ENCODE measurements at places on chromosomes 16 and 17. TPM values are rescaled to one million over a fixed set of nuclear protein-coding genes. Genes with fewer than 3 reads are reported as not detected.

DNA sequence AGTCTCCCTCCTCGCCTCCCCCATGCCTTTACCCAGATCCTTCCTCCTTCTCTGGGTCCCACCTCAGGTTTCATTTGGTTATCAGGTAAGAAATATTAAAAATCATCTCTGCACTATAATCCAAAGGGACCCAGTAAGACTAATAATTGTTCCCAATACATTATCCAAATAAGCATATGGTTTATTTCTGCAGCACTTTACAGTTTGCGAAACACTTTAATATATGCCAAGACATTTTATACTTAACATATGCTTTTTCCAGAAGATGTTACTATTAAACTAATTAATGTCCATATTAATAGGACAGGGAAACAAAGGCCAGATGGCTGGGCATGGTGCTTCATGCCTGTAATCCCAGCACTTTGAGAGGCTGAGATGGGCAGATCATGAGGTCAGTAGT, 33.3 kb downstream of the CD300LF start:
- H3K4me1 ChIP-seq, result peaks cover 19% of the 10 kb centered on the region
- H3K27ac ChIP-seq, result no peak overlapping the region
- DNase-seq, result no peak
- no peaks in the 10 kb centered on the region for H3K36me3 ChIP-seq

TBC1D3I gene
- total RNA-seq, result not detected

DNA sequence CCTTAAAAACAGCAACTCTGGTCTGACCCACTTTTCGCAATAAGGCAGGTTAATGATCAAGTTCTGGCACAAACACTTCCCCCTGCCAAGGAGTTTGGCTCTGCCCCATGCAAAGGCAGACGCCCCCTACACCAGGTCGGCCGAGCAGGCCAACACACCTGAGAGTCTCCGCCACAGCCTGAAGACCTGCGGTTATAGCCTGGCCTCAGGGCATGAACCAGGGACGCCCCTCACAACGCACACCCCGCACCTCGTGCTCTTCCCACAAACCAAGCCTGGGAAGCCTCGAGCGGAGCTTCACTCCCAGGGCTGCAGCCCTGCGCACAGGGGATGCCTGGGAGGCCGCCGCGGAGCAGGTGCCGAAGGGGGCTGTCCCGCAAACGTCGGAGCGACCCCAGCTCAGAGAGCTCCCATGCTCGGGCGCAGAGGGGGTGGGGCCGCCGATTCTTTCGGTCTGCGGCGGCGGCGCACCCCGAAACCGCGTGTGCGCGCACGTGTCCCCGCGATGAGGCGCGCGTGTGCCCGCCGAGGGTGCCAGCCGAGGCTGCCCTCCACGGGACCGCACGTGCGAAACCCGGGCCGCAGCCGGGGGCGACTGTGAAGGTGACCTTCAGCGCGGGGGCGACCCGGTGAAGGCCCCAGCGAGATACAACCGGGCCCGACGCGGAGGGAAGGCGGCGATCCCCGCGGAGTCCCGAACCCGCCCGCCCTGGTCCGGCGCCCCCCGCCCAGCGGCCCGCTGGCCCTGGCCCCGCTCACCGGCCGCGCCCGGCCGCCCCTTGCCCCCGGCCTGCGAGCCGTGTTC, 559 bp downstream of the CLUH start:
- H3K27ac ChIP-seq, result peak overlapping the region; percentile 84
- peak overlapping the region; percentile 86 for H3K4me3 ChIP-seq
- peak; percentile 61 for DNase-seq
- H3K36me3 ChIP-seq, result peaks cover 8% of the 10 kb centered on the region

DCAF7 gene
- 117 TPM for total RNA-seq

SMTNL2 gene
- total RNA-seq, result not detected

GRCh38 chr16:82192665-82193064, 22.6 kb upstream of the MPHOSPH6 start:
- H3K27me3 ChIP-seq, result peaks cover 14% of the 10 kb centered on the region
- H3K27ac ChIP-seq, result peak overlapping the region; percentile 85
- H3K4me3 ChIP-seq, result no peak overlapping the region
- DNase-seq, result peak; percentile 65
- no peaks in the 10 kb centered on the region for H3K36me3 ChIP-seq

DNA sequence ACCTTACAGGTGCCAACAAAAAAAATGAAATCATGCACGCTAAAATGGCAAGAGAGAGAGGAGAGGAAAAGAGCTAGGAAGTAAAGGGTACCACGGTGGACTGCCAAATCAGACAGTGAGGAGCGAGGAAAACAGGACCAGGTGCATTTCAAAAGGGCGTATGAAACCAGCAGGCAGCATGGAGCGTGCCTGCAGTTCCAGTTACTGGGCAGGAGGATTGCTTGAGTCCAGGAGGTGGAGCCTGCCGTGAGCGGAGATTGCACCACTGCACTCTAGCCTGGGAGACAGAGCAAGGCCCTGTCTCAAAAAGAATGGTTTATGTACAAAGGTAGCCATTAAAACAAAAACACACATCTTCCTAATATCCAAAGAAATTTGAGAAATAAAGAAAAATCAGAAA, 16.4 kb downstream of the USP36 start:
- H3K4me1 ChIP-seq, result peaks cover 46% of the 10 kb centered on the region
- peaks cover 76% of the 10 kb centered on the region for H3K36me3 ChIP-seq
- H3K27me3 ChIP-seq, result no peaks in the 10 kb centered on the region
- no peak for DNase-seq

DNA sequence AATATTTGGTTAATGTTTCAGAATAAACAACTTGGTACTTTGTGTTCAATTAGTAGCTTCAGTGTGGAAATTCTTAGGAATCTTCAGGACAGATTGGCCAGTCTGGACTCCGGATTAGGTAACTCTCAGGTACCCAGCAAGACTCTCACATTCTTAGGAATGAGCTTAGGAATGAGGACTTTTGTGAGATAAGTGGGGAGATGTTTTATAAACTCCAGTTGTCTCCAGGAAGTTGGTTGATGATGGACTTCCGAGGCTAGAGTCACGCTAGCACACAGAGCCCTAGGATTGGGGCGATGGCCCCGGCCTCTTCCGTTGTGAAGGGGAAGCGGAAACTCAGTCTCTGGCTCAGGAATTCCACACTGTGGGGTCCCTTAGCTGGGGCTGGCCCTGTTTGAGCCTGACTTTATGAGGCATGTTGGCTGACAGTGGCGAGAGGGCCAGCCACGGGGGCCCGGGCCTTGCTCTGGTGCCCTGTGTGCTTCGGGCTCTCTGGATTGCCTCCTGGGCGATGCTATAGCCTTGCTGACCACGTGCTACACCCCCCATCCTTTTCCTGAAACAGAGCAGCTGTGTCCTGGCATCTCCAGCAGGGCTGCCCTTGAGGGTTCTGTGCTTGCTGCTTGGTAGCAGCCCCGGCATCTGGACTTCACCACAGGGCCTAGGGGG, 32.4 kb downstream of the RAB11FIP3 start:
- no peak for DNase-seq
- peaks cover 5% of the 10 kb centered on the region for H3K4me1 ChIP-seq
- H3K36me3 ChIP-seq, result peaks cover 2% of the 10 kb centered on the region
- no peaks in the 10 kb centered on the region for H3K27me3 ChIP-seq
- H3K27ac ChIP-seq, result no peak overlapping the region
- no peak overlapping the region for H3K4me3 ChIP-seq

GRCh38 chr17:32541640-32542039, 54.8 kb downstream of the CDK5R1 start:
- no peak overlapping the region for H3K27ac ChIP-seq
- no peaks in the 10 kb centered on the region for H3K27me3 ChIP-seq
- peaks cover 3% of the 10 kb centered on the region for H3K4me1 ChIP-seq
- DNase-seq, result no peak
- no peaks in the 10 kb centered on the region for H3K36me3 ChIP-seq

- no peaks in the 10 kb centered on the region for H3K36me3 ChIP-seq
- H3K4me3 ChIP-seq, result no peak overlapping the region
- peak overlapping the region; percentile 28 for H3K27ac ChIP-seq
- H3K4me1 ChIP-seq, result no peaks in the 10 kb centered on the region
- peaks cover 2% of the 10 kb centered on the region for H3K27me3 ChIP-seq
Observed at GRCh38 chr16:57304169-57305061, 19.9 kb upstream of the PLLP start.

DNA sequence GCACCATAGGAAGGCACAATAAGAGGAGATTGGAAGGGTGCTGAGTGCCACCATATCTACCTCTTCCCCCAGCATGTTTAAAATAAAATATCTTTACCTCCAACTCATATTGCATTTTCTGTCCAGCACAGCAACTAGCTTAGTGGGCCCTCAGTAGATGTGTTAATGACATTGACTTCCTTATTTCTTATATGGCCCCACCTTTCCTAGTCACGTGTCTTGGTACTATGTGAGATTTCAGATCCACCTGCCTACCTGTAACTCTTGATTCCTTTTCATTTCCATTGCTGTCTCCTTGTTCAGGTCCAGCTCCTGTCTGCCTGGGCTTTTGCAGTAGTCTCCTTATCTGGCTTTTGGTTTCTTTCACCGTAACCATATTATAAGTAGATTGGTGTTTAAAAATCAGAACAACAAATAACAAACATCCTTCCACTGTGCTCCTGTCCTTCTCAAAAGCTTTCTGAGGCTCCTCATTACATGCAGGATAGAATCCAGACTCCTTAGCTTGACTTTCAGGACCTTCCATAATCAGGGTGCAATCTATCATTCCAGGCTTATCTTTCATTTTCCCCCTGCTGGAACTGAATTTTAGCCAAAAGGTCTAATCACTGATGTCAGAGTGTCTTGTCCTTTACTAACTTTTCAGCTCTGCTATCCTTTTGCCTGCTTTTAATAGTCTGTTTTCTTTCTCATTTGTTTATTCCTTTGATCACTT, 71.3 kb downstream of the FTO start:
- no peak overlapping the region for H3K4me3 ChIP-seq
- H3K27ac ChIP-seq, result no peak overlapping the region
- DNase-seq, result no peak
- peaks cover 4% of the 10 kb centered on the region for H3K36me3 ChIP-seq

RNU2-1 gene
- total RNA-seq, result 2,288 TPM

DNA sequence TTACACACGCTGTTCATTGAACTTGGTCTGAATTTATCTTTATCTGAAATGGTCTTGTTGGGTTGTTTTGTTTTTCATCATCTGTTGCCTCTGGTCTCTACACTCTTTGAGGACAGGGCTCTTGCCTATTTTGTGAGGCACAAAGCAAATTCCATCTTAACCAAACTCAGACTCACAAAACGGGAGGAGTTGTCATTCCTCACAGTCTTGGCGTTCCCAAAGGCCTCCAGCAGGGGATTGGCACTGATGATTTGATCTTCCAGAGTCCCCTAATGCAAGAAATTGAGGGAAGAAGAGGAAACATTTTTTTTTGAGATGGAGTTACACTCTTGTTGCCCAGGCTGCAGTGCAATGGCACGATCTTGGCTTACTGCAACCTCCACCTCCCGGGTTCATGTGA, 8.7 kb downstream of the MYH3 start:
- no peak overlapping the region for H3K4me3 ChIP-seq
- H3K36me3 ChIP-seq, result peaks cover 20% of the 10 kb centered on the region
- no peak overlapping the region for H3K27ac ChIP-seq
- H3K27me3 ChIP-seq, result no peaks in the 10 kb centered on the region
- no peak for DNase-seq

- peaks cover 3% of the 10 kb centered on the region for H3K4me1 ChIP-seq
- peaks cover 6% of the 10 kb centered on the region for H3K36me3 ChIP-seq
- no peak overlapping the region for H3K4me3 ChIP-seq
- no peak overlapping the region for H3K27ac ChIP-seq
- no peaks in the 10 kb centered on the region for H3K27me3 ChIP-seq
Observed at GRCh38 chr16:17432901-17433576, 37.7 kb downstream of the XYLT1 start.

- H3K27me3 ChIP-seq, result peaks cover 9% of the 10 kb centered on the region
- peak overlapping the region; percentile 93 for H3K4me3 ChIP-seq
- peaks cover 36% of the 10 kb centered on the region for H3K4me1 ChIP-seq
- DNase-seq, result peak; percentile 71
- peaks cover 18% of the 10 kb centered on the region for H3K36me3 ChIP-seq
- H3K27ac ChIP-seq, result peak overlapping the region; percentile 95
Observed at GRCh38 chr17:30969989-30970830, 629 bp upstream of the RNF135 start.

- peaks cover 5% of the 10 kb centered on the region for H3K27me3 ChIP-seq
- H3K4me1 ChIP-seq, result peaks cover 18% of the 10 kb centered on the region
Observed at GRCh38 chr17:31558748-31559583, 167.5 kb downstream of the RAB11FIP4 start.

- peak overlapping the region; percentile 92 for H3K27ac ChIP-seq
- peaks cover 1% of the 10 kb centered on the region for H3K27me3 ChIP-seq
- H3K36me3 ChIP-seq, result peaks cover 2% of the 10 kb centered on the region
- DNase-seq, result peak; percentile 78
Observed at GRCh38 chr17:49361129-49361901, 735 bp downstream of the ZNF652 start.

TBC1D3H gene
- not detected for total RNA-seq

GRCh38 chr17:75069783-75070182, 18.0 kb upstream of the SLC16A5 start:
- no peak overlapping the region for H3K27ac ChIP-seq
- peaks cover 34% of the 10 kb centered on the region for H3K4me1 ChIP-seq
- DNase-seq, result peak; percentile 31
- H3K36me3 ChIP-seq, result peaks cover 4% of the 10 kb centered on the region
- H3K27me3 ChIP-seq, result no peaks in the 10 kb centered on the region

DNA sequence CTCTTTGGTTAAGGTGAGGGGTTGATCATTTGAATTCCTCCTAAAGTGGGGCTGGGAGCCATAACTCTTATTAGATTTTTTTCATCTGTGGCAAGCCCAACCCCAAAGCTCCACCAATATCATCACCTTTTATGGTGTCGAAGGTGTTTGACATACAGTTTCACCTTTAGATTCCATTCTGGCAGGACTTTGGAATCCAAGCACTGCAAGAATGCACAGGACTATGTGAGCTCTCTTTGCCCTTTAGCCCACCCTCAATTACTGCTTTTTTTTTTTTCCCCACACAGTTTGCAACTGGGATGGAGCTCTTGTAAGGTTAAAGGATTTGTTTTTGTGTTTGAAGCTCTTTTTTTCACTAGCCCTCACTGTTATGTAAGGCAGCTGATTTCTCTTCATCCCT, 154.0 kb upstream of the KCNJ16 start:
- H3K27me3 ChIP-seq, result no peaks in the 10 kb centered on the region
- no peak overlapping the region for H3K27ac ChIP-seq
- H3K4me1 ChIP-seq, result no peaks in the 10 kb centered on the region
- no peak overlapping the region for H3K4me3 ChIP-seq
- no peak for DNase-seq

DNA sequence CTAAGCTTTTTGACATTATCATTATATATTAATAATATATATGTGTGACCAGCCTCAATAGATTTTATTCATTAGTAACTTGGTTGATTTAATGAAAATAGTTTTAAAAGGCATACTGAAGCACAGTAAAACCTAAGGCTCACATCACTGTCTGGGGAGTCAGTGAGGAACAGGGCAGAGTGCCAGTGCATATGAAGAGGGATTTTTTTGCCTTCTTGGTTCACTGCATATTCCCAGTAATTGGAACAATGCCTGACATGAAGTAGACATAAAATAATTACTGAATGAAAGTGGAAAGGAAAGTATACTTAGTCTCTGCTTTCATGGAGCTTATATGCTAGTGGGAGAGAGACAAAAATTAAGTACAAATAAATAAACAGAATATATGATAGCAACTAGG, 81.1 kb downstream of the FTO start:
- DNase-seq, result no peak
- no peak overlapping the region for H3K4me3 ChIP-seq
- H3K27ac ChIP-seq, result no peak overlapping the region
- peaks cover 38% of the 10 kb centered on the region for H3K4me1 ChIP-seq
- H3K36me3 ChIP-seq, result peaks cover 2% of the 10 kb centered on the region
- H3K27me3 ChIP-seq, result no peaks in the 10 kb centered on the region

- H3K36me3 ChIP-seq, result peaks cover 26% of the 10 kb centered on the region
- H3K4me1 ChIP-seq, result peaks cover 25% of the 10 kb centered on the region
- DNase-seq, result peak; percentile 64
- no peaks in the 10 kb centered on the region for H3K27me3 ChIP-seq
- H3K4me3 ChIP-seq, result peak overlapping the region; percentile 90
- no peak overlapping the region for H3K27ac ChIP-seq
Observed at GRCh38 chr16:30761427-30761927, 385 bp downstream of the CFAP119 start.

TP53TG3 gene
- not detected for total RNA-seq

Data from activated CD4-positive, alpha-beta T cell treated with anti-CD3 and anti-CD28 coated beads for 36 hours (primary cell).